Activated CD8-positive, alpha-beta memory T cell treated with anti-CD3 and anti-CD28 coated beads, Interleukin-2, amount 10 ng/mL, durations not matched to agents 7 days and 5 days (primary cell): ENCODE measurements at places on chromosomes 6 and 20. TPM values are rescaled to one million over a fixed set of nuclear protein-coding genes. Genes with fewer than 3 reads are reported as not detected.

The PERP gene
- total RNA-seq = 11.8 TPM

DNA sequence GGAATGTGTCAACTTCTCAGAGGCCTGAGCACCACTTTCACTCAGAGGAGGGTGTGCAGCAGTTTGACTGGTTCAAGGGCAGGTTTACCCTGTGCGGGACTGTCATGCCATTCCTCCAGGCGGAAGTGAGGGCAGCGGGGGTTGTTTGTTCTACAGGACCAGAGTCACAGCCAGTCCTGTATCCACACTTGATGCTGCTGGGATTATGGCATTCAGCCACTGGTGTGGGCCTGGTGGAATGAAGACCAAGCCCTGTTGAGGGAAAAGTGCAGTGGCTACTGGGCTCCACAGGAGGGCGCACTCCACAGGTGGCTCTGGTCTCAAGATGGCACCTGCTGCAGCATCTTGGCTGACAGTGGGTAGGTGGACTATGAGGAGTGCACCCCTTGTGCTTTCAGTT, 14.8 kb downstream of the SEMG2 start:
- peaks cover 40% of the 10 kb centered on the region for H3K27me3 ChIP-seq
- H3K4me3 ChIP-seq = no peak overlapping the region
- no peak for DNase-seq
- no peaks in the 10 kb centered on the region for H3K36me3 ChIP-seq
- no peak overlapping the region for H3K27ac ChIP-seq

DNA sequence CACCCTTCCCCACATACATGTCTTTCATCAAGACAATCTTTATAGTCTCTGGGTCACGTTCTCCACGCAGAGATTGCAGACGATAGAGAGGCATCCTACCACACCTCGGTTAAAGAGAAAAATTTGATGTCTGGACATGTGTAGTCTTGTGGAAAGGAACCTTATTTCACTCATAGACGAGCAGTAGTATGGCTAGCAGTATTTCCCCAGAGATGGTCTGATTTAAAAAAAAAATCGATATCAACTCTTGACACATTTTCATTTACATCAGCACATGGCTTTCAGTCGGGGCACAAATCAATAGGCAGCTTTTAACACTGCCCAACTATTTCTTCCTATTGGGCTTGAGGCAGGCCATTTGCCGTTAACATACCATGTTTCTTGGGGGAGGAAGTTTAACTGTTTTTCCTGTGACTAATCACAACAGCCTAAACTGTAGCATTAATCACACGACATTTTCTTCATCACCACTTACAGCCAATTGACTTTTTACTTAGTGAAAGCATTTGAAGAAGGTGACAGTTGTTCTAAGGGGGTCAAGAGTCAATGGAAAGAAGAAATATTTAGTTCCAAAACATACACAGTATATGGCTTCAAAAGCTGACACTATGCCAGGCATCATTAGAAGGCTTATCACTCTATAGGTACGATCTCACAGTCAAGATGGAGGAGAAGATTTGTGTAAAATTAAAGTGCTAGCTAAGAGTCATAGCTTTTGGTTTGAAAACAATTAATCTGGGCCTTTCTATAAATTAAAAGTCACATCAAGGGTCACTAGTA, 129.5 kb upstream of the HDAC2 start:
- H3K4me1 ChIP-seq = no peaks in the 10 kb centered on the region
- peaks cover 8% of the 10 kb centered on the region for H3K27me3 ChIP-seq
- no peak overlapping the region for H3K4me3 ChIP-seq

GRCh38 chr6:2938632-2939083, 32.7 kb downstream of the SERPINB6 start:
- peaks cover 43% of the 10 kb centered on the region for H3K36me3 ChIP-seq
- peaks cover 20% of the 10 kb centered on the region for H3K27me3 ChIP-seq
- H3K27ac ChIP-seq = peak overlapping the region; percentile 71
- peak; percentile 36 for DNase-seq

The UBD gene
- total RNA-seq = 1.6 TPM

DNA sequence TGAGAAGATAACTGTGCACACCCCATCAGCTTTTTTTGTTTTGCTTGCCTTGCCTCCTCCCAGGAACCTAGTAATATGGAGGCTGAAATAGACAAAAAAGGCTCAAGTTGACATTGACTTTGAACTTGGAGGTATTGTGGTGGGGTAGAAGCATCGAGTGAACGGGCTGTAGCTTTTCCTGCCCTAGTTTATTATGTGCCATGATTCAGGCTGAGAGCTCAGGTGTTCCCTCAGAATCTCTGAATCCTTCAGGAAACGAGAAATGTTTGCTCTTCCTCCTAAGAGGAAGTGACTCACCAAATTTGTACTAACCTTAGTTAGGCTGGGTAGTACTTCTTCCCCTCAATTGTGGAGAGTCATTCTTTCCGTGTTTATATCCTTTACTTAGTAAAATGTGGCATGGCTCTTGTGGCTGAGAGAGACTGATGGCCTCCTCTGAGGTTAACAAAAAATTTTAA, 98.8 kb downstream of the SASH1 start:
- peaks cover 6% of the 10 kb centered on the region for H3K4me1 ChIP-seq
- H3K27ac ChIP-seq = no peak overlapping the region
- H3K27me3 ChIP-seq = peaks cover 12% of the 10 kb centered on the region
- no peak overlapping the region for H3K4me3 ChIP-seq

The CRIP3 gene
- total RNA-seq = 0.50 TPM

- no peak overlapping the region for H3K27ac ChIP-seq
- H3K4me3 ChIP-seq = no peak overlapping the region
These were observed 112.0 kb upstream of the CITED2 start for GRCh38 chr6:139486476-139486799.

DNA sequence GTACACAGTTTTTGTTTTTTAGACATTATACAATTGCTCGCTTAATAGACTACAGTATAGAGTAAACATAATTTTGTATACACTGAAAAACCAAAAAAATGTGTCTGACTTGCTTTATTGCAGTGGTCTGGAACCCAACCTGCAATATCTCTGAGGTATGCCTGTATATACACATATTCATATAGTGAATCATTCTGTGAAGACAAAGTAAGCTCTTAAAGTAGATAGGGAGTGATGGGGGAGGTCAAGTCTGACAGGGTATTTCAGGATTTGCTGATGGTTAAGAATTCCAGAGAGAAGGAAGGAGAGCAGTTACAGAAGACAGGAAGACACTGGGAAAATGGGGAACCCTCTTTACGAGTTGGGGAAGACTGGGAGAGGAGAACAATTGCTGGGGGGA, 417.9 kb downstream of the CD109 start:
- H3K4me1 ChIP-seq = no peaks in the 10 kb centered on the region
- H3K36me3 ChIP-seq = no peaks in the 10 kb centered on the region
- no peak overlapping the region for H3K27ac ChIP-seq
- H3K27me3 ChIP-seq = no peaks in the 10 kb centered on the region

- H3K36me3 ChIP-seq = no peaks in the 10 kb centered on the region
- no peak overlapping the region for H3K27ac ChIP-seq
- no peak for DNase-seq
- H3K4me1 ChIP-seq = peaks cover 2% of the 10 kb centered on the region
These were observed 92.6 kb downstream of the CAP2 start for GRCh38 chr6:17485946-17486345.

The MYH7B gene
- 0.16 TPM for total RNA-seq

- H3K27ac ChIP-seq = no peak overlapping the region
- no peaks in the 10 kb centered on the region for H3K36me3 ChIP-seq
- H3K27me3 ChIP-seq = no peaks in the 10 kb centered on the region
- H3K4me1 ChIP-seq = no peaks in the 10 kb centered on the region
- no peak for DNase-seq
These were observed 19.5 kb upstream of the DEFB113 start for GRCh38 chr6:49988900-49989299.

GRCh38 chr6:38861926-38862401, 146.9 kb downstream of the DNAH8 start:
- no peaks in the 10 kb centered on the region for H3K36me3 ChIP-seq
- no peak overlapping the region for H3K4me3 ChIP-seq
- no peaks in the 10 kb centered on the region for H3K4me1 ChIP-seq
- peaks cover 13% of the 10 kb centered on the region for H3K27me3 ChIP-seq
- no peak for DNase-seq
- H3K27ac ChIP-seq = no peak overlapping the region

The KHDC1L gene
- not detected for total RNA-seq

The TPBG gene
- not detected for total RNA-seq

DNA sequence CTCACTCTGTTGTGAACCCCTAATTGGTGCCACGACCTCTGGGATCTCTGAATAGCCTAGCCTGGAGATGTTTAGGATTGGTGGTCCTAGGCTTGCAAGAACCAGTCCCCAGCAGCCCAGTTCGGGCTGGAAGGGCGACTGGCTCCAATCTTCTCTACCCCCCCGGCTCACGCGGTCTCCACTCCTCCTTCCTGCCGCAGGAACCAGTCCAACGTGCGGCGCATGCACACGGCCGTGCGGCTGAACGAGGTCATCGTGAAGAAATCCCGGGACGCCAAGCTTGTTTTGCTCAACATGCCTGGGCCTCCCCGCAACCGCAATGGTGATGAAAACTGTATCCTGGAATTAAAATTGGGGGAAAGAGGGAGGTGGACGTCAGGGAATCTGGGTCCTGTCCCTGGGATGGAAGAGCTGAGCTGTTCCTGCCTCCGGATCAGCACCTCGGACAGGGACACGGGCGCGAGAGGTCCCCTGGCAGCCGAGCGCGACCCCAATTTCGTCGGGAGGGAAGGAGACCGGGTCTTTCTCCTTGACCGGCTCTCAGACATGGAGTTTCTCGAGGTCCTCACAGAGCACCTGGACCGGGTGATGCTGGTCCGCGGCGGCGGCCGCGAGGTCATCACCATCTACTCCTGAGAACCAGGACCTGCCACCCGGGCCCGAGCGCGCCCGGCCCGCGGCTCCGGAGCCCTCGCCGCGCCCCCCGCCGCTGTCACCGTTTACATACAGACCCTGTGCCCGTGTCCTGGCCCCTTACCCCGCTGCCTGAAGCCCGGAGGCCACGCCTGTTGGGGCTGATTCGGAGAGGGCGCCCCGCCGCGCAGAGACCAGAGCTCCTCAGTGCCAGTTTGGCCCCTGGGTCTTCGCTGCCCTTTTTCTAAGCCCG, 28.2 kb downstream of the SLC12A5 start:
- peak; percentile 43 for DNase-seq
- peaks cover 21% of the 10 kb centered on the region for H3K36me3 ChIP-seq
- H3K27ac ChIP-seq = no peak overlapping the region
- H3K27me3 ChIP-seq = peaks cover 29% of the 10 kb centered on the region
- H3K4me1 ChIP-seq = peaks cover 30% of the 10 kb centered on the region
- H3K4me3 ChIP-seq = no peak overlapping the region

The MAPK13 gene
- total RNA-seq = 35.6 TPM

DNA sequence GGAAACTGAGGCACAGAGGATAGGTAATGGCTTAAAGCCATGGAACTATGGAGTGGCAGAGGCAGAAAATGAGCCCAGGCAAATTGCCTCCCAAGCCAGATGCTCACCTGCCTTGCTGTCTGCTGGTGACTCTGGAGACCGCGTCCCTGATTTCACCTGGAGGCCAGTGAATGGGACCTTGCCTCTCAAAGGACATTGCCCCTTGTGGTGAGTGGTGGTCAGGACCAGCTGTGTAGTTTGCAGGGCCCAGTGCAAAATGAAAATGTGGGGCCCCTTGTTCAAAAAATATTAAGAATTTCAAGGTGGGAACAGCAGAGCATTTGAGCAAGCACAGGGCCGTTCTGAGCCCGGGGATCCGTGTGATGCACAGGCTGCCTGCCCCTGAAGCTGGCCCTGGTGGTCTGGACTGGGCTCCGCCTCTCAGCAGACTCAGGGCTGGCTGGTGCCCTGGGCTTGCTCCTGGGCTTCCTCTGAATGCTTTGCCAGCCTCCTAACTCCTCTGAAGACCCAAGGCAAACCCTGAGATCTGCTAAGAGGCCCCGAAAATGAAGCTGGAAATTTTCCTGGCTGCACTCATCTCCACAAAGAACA, 19.8 kb upstream of the KCNG1 start:
- no peak for DNase-seq
- no peak overlapping the region for H3K27ac ChIP-seq
- H3K36me3 ChIP-seq = no peaks in the 10 kb centered on the region
- H3K4me1 ChIP-seq = no peaks in the 10 kb centered on the region

DNA sequence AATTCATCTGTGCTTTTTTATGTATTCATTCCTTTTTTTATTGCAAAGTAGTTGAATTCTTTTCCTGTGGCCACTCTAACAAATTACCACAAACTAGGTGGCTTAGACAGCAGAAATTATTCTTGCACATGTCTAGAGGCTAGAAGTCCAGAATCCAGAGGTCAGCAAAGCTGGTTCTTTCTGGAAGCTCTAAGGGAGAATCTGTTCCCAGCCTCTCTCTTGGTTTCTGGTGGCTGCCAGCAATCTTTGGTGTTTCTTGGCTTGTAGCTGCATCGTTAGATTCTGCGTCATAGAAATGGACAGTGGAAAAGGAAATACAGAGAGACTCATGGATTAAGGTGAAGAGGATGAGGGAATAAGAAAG, 39.3 kb downstream of the GSTA2 start:
- H3K27ac ChIP-seq = no peak overlapping the region
- no peak overlapping the region for H3K4me3 ChIP-seq
- no peaks in the 10 kb centered on the region for H3K4me1 ChIP-seq
- H3K36me3 ChIP-seq = no peaks in the 10 kb centered on the region
- DNase-seq = no peak

The KIF25 gene
- total RNA-seq = not detected

GRCh38 chr6:147390909-147391536, 117.5 kb upstream of the SAMD5 start:
- no peaks in the 10 kb centered on the region for H3K4me1 ChIP-seq
- no peak overlapping the region for H3K4me3 ChIP-seq
- no peaks in the 10 kb centered on the region for H3K27me3 ChIP-seq
- no peak for DNase-seq
- H3K27ac ChIP-seq = no peak overlapping the region
- H3K36me3 ChIP-seq = no peaks in the 10 kb centered on the region

GRCh38 chr6:42230345-42231321, 13.0 kb upstream of the MRPS10 start:
- H3K27ac ChIP-seq = no peak overlapping the region
- no peak overlapping the region for H3K4me3 ChIP-seq
- peak; percentile 28 for DNase-seq
- no peaks in the 10 kb centered on the region for H3K27me3 ChIP-seq
- H3K4me1 ChIP-seq = no peaks in the 10 kb centered on the region
- peaks cover 29% of the 10 kb centered on the region for H3K36me3 ChIP-seq

GRCh38 chr20:62489186-62489931, 13.6 kb upstream of the GATA5 start:
- no peak for DNase-seq
- no peak overlapping the region for H3K27ac ChIP-seq
- no peak overlapping the region for H3K4me3 ChIP-seq

- no peak overlapping the region for H3K27ac ChIP-seq
- H3K36me3 ChIP-seq = no peaks in the 10 kb centered on the region
- no peak overlapping the region for H3K4me3 ChIP-seq
- peaks cover 8% of the 10 kb centered on the region for H3K27me3 ChIP-seq
- no peaks in the 10 kb centered on the region for H3K4me1 ChIP-seq
These were observed 118.0 kb upstream of the CD93 start for GRCh38 chr20:23203951-23204730.

DNA sequence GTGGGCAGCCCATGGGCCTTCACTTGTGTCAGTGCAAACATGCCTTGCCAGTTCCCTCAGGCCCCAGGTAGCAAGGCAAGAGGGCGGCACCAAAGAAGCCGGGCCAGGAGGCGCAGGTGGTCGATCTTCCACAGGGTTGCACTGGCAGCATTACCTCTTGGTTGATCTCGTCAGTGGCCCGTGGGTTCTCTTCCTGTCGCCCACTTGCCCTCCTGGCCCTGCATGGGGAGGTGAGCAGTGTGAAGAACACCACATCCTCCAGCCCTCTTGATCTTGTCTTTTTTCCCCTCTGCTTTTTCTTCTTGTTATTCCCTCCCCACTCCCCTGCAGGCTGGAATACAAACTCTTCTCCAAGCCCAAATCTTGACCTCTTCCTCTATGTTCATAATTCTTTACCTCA, 3.0 kb upstream of the CST11 start:
- DNase-seq = no peak
- H3K4me1 ChIP-seq = peaks cover 22% of the 10 kb centered on the region
- H3K27me3 ChIP-seq = peaks cover 5% of the 10 kb centered on the region
- no peak overlapping the region for H3K4me3 ChIP-seq
- H3K36me3 ChIP-seq = no peaks in the 10 kb centered on the region
